ENCODE measurements at places on chromosomes 11 and 22. TPM values are rescaled to one million over a fixed set of nuclear protein-coding genes. Genes with fewer than 3 reads are reported as not detected.

OR52B4 gene
- total RNA-seq = not detected

THRSP gene
- not detected for total RNA-seq

APOA5 gene
- not detected for total RNA-seq

TUBA8 gene
- total RNA-seq = 0.46 TPM

RTN4R gene
- 19.0 TPM for total RNA-seq

MS4A12 gene
- not detected for total RNA-seq

SMIM35 gene
- not detected for total RNA-seq

SCGB1C1 gene
- total RNA-seq = not detected

PARVA gene
- total RNA-seq = 53.3 TPM

PPP1R14B gene
- total RNA-seq = 201 TPM

JRKL gene
- 7.2 TPM for total RNA-seq

KDM4D gene
- 1.8 TPM for total RNA-seq

LRRC4C gene
- 1.2 TPM for total RNA-seq

SLC17A6 gene
- not detected for total RNA-seq

CECR2 gene
- total RNA-seq = 65.3 TPM

TMEM45B gene
- not detected for total RNA-seq

OR2AT4 gene
- 0.08 TPM for total RNA-seq

OR5B21 gene
- not detected for total RNA-seq
